GM23248 (cell line): ENCODE measurements at places on chromosomes 5 and 9.
A peak's percentile ranks its signal among the peaks of the same experiment; 100 is the strongest.

- no peak for DNase-seq
- peaks cover 11% of the 10 kb centered on the region; the same call in 1 of the 2 replicates for H3K4me1 ChIP-seq
- no peaks in the 10 kb centered on the region for H3K36me3 ChIP-seq
- H3K27ac ChIP-seq: no peak overlapping the region
Measured at GRCh38 chr9:33082538-33083326, 6.3 kb upstream of the SMU1 start.

- no peak overlapping the region for H3K4me3 ChIP-seq
- no peaks in the 10 kb centered on the region for H3K4me1 ChIP-seq
- no peaks in the 10 kb centered on the region for H3K27me3 ChIP-seq
Measured at GRCh38 chr5:74507370-74508005, 133.0 kb downstream of the ENC1 start.

- no peaks in the 10 kb centered on the region; the same call in 1 of the 2 replicates for H3K36me3 ChIP-seq
- peak overlapping the region; percentile 18; the same call in 1 of the 2 replicates for H3K27ac ChIP-seq
- peaks cover 37% of the 10 kb centered on the region for H3K4me1 ChIP-seq
- no peaks in the 10 kb centered on the region for H3K27me3 ChIP-seq
- H3K4me3 ChIP-seq: no peak overlapping the region
Measured at GRCh38 chr9:2489838-2490314, 131.7 kb upstream of the VLDLR start.

DNA sequence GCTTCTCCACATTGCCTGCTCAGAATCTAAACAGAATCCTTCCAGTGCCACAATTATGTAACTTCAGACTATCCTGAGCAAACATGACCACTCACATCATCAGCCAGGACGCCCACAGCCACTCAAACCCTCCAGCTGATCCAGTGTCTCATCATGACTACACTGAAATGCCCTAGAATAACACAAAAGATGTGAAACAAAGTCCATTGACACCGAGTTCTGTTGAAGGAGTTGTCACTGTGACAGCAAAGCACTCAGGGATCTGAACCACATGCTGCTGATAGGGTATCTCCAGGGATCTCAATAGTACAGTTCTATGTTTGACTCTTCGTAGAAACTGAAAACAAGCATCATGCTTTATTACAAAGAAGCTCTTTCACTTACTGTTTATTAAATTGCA is 150.2 kb downstream of the GABBR2 start:
- DNase-seq: peak; percentile 85
- H3K4me3 ChIP-seq: no peak overlapping the region
- no peaks in the 10 kb centered on the region for H3K36me3 ChIP-seq
- no peaks in the 10 kb centered on the region for H3K27me3 ChIP-seq

DNA sequence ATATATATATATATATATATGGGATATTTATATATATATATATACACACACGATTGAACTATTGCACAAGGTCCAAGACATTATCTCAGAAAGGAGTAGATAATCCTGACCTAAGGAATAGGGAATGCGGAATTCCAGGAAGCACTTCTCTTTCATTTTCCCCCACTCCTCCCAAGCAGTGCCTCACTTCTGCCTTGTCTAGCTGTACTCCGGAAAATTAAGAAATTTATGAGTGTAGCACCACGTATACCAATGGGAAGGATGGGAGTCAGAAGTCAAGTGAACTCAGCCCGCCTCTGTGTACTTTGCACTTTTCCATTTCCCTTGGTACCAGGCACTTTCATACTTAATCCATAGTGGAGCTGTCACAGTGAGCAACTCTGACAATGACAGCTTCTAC is 10.9 kb downstream of the SLC36A1 start:
- peaks cover 8% of the 10 kb centered on the region; the same call in 1 of the 2 replicates for H3K4me1 ChIP-seq
- DNase-seq: no peak
- no peak overlapping the region for H3K27ac ChIP-seq
- H3K4me3 ChIP-seq: no peak overlapping the region

- no peak overlapping the region for H3K27ac ChIP-seq
- no peaks in the 10 kb centered on the region for H3K27me3 ChIP-seq
Measured at GRCh38 chr9:81380504-81381359, 308.6 kb downstream of the TLE1 start.

- H3K36me3 ChIP-seq: no peaks in the 10 kb centered on the region
- H3K27ac ChIP-seq: no peak overlapping the region
- peak; percentile 32 for DNase-seq
- H3K4me3 ChIP-seq: no peak overlapping the region
- 0 out of 2 replicates have a peak, but pooled peaks cover 16% of the 10 kb centered on the region for H3K27me3 ChIP-seq
- H3K4me1 ChIP-seq: no peaks in the 10 kb centered on the region
Measured at GRCh38 chr9:17600962-17601593, 22.2 kb downstream of the SH3GL2 start.

GRCh38 chr5:73221726-73222125 is 48.7 kb downstream of the TMEM174 start:
- H3K4me3 ChIP-seq: no peak overlapping the region
- no peak for DNase-seq
- no peak overlapping the region for H3K27ac ChIP-seq
- no peaks in the 10 kb centered on the region for H3K36me3 ChIP-seq
- H3K27me3 ChIP-seq: no peaks in the 10 kb centered on the region

DNA sequence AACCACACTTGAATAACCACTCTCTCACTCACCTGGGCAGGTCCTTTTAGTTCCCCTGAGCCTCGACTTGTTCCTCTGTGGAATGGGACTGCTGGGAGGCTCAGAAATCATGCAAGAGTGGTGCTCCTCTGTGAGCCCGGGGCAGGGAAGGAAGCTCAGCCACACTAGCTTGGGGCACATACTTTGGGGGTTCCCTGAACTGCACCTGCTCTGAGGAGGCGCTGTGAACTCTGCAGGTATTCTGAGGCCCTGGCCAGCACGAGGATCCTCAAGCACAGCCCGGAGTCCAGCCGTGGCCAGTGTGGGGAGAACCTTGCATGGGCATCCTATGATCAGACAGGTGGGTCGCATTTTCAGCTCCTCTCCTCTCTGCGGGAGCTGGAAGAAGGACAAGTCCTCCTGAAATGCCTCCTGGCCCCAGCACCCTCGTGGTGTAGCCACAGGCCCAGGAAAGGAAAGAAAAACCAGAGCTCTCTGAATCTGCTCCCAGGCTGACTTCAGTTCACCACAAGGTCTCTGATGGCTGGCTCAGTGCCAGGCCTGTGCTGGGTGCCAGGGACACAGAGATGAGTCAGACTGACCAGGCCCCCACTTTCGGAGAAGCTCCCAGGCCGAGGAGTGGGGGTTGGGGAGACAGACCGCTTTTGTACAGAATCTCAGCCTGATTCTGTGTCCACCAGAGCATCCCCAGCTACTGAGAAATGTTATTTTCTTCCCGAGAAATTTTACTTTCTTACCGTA is 11.9 kb downstream of the GLIPR2 start:
- no peaks in the 10 kb centered on the region for H3K27me3 ChIP-seq
- H3K36me3 ChIP-seq: no peaks in the 10 kb centered on the region
- peak overlapping the region; percentile 55 for H3K27ac ChIP-seq
- H3K4me1 ChIP-seq: peaks cover 37% of the 10 kb centered on the region
- peak overlapping the region; percentile 21; the same call in 1 of the 2 replicates for H3K4me3 ChIP-seq

DNA sequence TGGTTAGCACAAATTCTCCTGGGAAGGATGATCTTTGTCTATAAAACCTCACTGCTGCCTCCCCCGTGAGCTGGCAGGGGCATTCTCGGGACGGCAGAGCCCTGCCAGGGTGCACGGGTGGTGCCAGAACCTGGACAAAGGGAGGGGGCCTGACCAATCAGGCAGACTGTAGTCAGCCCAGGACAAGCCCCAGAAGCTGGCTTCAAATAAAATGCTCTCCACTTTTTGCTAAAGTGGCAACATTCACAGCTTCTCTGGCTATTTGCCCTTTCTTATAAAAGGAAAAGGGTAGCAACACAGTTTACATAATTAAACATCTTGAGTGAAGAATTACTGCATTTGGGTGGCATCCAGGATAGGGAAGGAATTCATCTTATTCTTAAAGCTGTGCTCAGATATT is 14.4 kb downstream of the IL9 start:
- H3K36me3 ChIP-seq: no peaks in the 10 kb centered on the region
- DNase-seq: peak; percentile 11
- H3K4me1 ChIP-seq: peaks cover 10% of the 10 kb centered on the region; the same call in 1 of the 2 replicates
- H3K27ac ChIP-seq: no peak overlapping the region
- H3K27me3 ChIP-seq: no peaks in the 10 kb centered on the region; the same call in 1 of the 2 replicates

DNA sequence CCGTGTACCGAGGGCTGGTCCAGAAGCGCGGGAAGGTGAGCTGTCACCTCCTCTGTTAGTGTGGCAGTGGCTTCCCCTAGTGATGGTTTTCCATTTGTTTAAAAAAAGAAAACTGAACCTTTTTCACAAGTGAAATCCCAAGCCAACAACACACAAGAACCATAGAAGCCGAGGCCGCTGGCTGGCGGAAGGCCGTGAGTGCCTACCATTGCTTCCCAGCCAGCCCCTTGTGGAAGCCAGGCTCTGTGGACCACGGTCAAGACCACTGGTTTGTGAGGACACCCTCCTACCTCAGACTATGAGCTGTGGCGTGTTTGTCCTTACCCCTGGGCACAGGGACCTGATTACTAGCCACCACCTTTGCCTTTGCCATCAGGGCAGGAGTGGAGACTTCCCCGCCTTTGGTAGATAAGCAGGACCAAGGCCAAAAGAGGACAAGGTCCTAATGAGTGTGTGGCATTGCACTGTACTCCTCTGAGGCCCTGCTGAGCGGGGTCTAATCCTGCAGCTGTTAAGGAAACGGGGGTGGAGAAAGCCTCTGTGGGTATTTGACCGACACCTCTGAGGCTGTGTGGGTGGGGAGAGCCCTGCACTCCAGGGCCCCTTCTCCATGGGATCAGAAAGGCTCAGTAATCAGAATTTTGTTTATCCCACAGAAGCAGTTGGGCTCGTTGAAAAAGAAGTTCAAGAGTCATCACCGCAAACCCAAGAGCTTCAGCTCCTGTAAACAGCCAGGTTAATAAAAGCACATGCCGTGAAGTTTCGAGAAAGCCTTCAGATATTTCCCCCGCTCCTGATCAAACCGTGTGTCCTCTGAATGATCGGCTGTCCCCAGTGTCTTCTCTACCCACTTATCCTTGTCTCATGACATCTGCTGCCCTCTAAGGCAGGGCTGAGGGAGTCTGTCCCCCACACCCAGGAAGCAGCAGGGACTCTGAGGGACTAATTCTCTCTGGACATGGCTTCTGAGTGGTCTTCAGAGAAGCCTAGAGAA is 4.3 kb downstream of the SURF2 start:
- DNase-seq: no peak
- H3K4me1 ChIP-seq: no peaks in the 10 kb centered on the region
- H3K27ac ChIP-seq: no peak overlapping the region; the same call in 1 of the 2 replicates
- H3K4me3 ChIP-seq: no peak overlapping the region
- no peaks in the 10 kb centered on the region for H3K27me3 ChIP-seq
- H3K36me3 ChIP-seq: peaks cover 48% of the 10 kb centered on the region
